ENCODE measurements at places on chromosomes 7 and 10.

DNA sequence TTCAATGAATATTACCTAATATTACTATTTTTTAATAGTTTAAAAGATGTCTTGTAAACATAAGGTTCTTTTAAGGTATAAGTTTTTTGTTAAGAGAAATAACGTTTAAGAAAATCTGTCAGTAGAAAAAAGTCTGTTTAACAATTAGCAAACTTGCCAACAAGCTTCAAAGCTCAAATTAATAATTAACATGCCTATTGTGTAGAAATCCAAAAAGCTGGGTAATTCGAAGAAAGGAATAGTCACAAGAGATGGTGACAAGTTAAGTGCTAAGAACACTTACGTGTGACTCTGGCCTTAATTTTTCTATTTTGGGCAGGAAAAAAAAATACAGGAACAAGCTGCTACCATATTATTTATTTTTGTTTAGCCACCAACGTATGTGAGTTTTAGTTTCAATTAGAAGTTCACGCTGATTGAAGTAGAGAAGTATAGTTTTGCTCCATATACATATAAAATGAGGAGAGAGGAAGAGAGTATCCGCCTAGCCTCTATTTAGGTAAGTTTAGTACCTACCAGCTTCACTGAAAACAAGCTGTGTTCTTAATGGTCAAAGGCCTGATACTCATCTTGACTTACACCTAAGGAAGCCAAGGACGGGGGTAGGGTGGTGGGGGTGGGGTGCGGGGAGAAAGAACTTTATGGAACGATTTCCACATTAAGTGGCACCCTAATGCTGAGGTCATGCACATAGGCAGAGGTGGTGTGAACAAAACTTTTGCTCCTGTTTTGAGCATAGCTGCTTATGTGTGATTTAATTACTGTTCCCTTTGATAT, 43.4 kb upstream of the AGBL3 start:
- no peak for DNase-seq

- no peak for DNase-seq
Observed at GRCh38 chr10:124642088-124642710, 102.0 kb downstream of the FAM53B start.

- no peak for DNase-seq
Observed at GRCh38 chr7:129108581-129108980, 35.9 kb upstream of the TSPAN33 start.

DNA sequence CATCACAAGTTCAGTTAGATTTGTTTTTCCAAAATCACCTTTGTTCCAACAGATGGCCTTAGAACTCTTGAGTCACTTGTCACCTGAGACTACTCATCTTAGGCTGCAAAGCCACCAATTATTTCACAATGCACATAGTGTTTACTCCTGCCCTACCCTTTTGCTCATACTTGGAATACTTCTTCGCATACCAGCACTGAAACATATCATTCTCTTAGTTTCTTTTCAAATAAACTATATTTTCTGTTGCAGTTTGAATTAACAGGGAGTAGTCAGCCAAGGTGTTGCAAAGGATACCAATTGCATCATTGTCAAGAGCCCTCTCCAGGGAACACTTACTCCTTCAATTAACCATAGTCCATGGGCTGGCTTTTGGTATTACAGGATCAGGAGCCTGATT, 71.0 kb downstream of the CASD1 start:
- no peak for DNase-seq

DNA sequence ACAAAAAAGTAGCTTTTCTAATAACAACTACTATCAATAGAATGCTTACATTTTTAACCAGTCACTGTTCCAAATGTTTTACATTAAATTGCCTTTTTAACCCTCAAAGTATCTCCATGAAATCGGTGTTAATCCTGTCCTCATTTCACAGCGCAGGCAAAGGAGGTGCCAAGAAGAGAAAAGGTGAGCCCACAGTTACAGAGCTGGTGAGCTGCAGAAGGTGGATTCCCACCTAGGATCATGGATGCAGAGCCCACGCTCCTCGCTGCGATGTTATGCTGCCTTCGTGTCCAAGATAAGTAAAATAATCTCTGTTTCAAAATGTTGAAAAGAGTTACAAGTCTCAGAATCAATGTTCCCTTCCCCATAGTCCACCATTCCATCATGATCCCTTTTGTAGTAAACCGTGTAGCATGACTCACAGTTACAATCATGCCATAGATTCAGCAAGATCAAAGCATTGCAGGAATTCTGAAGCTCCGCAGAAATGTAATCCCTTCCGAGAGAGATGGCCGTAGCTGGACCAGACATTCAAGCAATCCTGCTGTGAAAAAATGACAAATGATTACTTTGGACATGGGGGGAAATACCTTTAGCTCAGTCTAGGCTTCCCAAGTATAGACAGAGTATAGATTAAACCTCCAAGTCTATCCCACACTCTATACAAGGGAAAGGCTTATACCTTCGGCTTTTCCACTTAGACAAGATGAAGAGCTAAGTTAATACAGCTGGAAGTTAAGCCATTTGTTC, 394.7 kb upstream of the AKR1E2 start:
- no peak for DNase-seq

DNA sequence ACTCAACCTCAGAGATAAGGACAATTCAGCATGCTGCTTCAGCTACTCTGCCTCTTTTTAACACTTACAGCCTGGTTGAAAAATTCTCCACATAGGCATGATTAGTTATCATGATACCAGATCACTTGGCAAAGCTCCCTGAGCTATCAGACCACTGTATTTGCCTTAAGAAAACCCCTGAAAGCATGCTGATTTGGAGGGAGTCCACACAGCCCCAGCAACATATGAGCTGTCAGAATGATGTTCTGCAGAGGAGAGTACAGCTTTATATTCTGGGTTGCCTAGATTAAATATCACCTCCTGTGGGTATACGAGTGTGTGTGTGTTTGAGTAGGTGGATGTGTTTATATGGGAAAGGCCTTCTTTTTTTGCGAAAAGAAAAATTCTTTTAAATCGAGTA, 170.2 kb upstream of the CHRM2 start:
- DNase-seq = no peak

- no peak for DNase-seq
Observed at GRCh38 chr7:98156700-98157099, 50.0 kb downstream of the LMTK2 start.

- no peak for DNase-seq
Observed at GRCh38 chr10:11609492-11610093, 1.9 kb downstream of the USP6NL start.

DNA sequence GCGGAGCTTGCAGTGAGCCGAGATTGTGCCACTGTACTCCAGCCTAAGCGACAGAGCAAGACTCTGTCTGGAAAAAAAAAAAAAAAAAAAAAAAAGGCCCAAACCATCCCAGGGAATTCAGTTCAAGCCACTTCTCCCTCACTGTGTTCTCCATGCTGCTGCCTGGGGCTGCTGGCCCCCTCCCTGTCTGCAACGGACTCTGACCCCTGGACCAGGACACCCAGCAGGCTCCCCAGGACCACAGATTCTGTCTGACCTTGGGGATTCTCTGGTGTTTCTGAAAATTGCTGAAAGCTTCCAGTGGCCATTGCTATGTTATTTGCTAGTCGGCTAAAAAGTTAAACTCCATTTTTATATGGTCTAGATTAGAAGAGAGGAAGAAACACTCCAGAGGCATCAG, 261.7 kb upstream of the C7orf33 start:
- no peak for DNase-seq

DNA sequence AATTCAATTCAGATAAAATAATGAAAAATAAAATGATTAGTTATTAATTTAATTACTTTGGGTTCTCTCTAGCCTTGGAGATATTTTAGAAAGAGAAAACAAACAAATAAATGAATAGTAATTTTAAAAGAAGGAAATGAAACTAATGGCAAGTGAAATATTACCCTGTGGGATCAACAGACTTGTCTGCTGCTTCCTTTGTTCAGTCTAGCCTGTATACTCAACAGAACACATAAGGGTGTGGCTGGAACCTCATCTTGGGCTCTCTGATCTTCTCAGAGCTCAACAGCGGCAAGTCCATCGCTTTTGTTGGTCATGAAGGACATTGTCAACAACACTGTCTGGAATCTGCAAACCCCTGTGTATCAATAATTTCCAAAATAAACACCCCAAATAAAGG, 904.9 kb downstream of the IPMK start:
- DNase-seq = no peak

DNA sequence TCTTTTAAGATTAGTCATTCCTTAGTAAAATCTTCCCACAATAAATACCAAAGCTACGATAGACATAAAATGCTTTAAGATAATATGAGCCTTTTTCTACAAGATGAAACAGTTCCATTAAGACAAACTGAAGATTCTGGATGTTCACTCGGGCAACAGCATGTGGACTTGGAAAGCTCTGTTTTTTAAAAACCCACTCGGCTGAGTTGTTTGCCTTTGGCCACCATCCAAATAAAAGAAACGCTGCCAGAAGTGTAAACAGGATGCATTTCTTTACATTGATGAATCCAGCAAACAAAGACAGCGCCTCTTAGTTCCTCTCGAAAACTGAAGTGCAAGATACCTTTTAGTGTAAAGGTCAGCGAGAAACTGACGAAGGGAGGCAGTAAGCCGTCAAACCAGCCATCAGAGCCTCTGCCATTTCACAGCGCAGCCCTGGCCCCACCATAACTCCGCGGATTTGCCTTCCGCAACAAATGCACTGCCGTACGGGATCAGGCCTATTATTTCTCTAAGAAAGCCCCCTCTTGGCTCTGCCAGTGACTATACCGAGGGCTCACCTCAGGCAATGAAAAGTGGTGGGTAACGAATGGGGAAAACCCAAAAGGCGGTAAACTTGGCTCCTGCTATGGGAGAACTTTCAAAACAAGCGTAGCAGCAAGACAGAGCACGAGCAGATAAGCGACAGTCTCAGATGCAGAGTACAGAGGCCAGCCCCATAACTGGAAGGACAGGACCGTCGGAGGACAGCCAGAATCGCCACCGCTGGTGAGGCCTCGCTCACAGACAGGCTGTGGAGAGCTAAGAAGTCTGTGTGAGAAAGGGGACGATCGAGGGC, 41.4 kb downstream of the GNA12 start:
- DNase-seq = no peak
